ENCODE measurements at places on chromosomes 12 and 14.

DNA sequence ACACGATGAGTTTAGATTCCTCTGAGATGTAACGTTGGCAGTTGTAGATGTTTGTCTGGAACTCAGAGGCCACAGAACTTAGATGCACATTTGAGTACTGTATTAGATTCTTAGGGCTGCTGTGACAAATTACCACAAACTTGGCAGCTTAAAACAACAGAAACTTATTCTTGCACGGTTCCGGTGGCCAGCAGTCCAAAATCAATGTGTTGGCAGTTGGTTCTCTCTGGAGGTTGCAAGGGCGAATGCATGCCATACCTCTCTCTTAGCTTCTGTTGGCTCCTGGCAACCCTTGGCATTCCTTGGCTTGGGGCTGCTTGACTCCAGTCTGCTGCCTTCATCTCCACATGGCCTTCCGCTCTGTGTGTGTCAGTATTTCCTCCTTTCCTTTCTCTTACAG is 118.9 kb downstream of the C12orf75 start:
- ATAC-seq: no peak

DNA sequence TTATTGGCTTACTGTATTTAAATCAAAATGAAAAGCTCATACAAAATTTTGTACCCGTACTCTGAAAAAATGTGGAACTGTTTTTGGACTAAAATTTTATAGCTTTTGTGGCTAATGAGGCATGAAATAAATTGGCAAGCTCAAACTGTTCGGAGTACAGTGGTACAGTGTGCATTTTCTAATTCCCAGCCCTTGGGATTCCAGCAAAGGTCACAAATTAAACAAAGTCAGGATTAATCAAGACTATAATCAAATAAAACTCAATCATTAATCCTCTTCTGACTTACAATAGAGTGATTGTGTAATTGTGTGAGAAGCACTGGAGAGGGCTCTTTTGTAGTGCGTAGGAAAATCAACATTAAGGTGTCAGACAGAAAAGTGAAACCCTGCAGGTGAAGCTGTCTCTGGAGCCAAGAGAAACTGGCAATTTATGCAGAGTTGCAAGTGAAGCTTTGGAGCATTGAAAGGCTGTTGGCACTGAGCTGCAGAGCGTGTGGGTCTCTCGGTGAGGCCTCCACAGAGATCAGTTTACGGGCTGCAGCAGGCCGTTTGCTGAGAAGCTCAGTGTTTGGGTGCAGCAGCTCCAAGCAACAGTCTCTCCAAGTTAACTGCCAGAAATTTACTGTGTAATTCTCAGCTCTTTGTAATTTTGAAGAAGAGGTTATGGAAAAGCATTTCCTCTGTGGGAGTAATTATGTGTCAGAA is 275.9 kb downstream of the FBXL14 start:
- ATAC-seq: no peak

GRCh38 chr12:51480978-51481377 is 56.3 kb downstream of the SLC4A8 start:
- no peak for ATAC-seq

GRCh38 chr14:102568115-102568614 is 24.3 kb upstream of the RCOR1 start:
- ATAC-seq: no peak
